SJSA1 (cell line): ENCODE measurements at places on chromosomes 6 and 20. TPM values are rescaled to one million over a fixed set of nuclear protein-coding genes. Genes with fewer than 3 reads are reported as not detected.

Gene ZNF391
- total RNA-seq, result 0.63 TPM in 1 of 2 replicates, not detected in the other

Gene HS3ST5
- 1.7 and 2.9 TPM in 2 replicates for total RNA-seq

Gene ZNF311
- not detected in 2 replicates for total RNA-seq

Gene GSTA2
- total RNA-seq, result not detected in 2 replicates

Gene KIF25
- not detected in 2 replicates for total RNA-seq

Gene RAB32
- total RNA-seq, result 88.6 and 146 TPM in 2 replicates

Gene C2
- 0.47 and 0.53 TPM in 2 replicates for total RNA-seq

Gene MLIP
- not detected in 2 replicates for total RNA-seq

Gene PERP
- total RNA-seq, result 42.4 TPM in 2 replicates

Gene SASH1
- 8.8 and 10.4 TPM in 2 replicates for total RNA-seq

Gene COL21A1
- total RNA-seq, result 5.0 and 12.6 TPM in 2 replicates

Gene ECT2L
- total RNA-seq, result not detected in 2 replicates

Gene PLCB1
- total RNA-seq, result 3.9 and 10.0 TPM in 2 replicates

Gene ZNF292
- total RNA-seq, result 14.1 and 17.0 TPM in 2 replicates

Gene MLN
- not detected in 2 replicates for total RNA-seq

Gene PRPF6
- total RNA-seq, result 72.1 and 76.6 TPM in 2 replicates

Gene ZSCAN26
- 11.7 and 17.4 TPM in 2 replicates for total RNA-seq
